ENCODE measurements at places on chromosomes 6 and 20.

GRCh38 chr6:129875610-129876520 lies 14.8 kb upstream of the TMEM244 start:
- DNase-seq, result no peak

GRCh38 chr20:33584976-33585375 lies 77.2 kb upstream of the C20orf144 start:
- DNase-seq, result no peak

DNA sequence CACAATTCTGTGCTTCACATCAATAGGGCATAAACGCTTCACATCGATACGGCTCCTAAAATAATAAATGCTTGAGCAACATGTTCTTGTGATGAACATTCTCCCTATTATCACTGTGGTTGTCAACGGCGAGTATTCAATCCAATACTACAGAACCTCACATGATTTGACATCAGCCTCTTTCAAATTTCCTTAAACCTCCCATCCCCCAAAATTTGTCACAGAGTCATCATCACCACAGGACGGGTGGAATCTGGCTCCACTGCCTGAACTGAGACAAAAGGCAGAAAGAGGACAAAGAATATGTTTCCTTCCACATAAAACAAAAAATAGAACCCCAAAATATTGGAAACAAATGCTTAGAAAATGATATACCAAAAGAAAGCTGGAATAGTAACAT lies 7.3 kb downstream of the THEMIS start:
- no peak for DNase-seq

DNA sequence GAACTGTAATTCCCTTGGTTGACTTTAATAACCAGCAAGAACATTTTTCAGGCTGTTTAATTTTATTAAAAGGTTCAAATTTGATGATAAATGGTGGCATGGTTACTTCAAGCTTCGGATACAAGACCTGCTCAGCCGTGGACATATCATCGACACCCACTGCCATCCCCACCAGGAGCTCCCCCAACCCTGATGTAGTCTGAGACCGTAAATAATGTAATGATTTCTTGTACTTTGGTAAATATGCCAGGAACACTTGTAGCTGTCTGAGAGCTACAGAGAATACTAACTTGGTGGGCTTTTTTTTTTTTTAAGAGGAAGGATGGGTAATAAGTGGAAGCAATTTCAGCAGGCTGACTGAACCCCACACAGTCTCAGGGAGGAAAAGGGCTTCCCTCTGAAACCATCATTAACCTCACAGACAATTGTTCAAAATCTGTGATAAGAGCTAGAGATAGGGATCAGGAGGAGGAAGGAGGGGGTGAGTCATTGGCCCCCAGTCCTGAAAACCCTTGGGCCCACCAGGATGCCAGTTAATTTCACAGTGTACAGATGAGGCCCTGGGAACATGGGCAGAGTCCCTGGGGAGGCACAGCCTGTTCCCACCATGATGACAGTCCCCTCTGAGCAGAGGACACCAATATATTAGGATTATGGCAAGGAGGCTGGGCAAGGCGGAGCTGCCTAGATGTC lies 56.0 kb downstream of the APCDD1L start:
- DNase-seq, result no peak

DNA sequence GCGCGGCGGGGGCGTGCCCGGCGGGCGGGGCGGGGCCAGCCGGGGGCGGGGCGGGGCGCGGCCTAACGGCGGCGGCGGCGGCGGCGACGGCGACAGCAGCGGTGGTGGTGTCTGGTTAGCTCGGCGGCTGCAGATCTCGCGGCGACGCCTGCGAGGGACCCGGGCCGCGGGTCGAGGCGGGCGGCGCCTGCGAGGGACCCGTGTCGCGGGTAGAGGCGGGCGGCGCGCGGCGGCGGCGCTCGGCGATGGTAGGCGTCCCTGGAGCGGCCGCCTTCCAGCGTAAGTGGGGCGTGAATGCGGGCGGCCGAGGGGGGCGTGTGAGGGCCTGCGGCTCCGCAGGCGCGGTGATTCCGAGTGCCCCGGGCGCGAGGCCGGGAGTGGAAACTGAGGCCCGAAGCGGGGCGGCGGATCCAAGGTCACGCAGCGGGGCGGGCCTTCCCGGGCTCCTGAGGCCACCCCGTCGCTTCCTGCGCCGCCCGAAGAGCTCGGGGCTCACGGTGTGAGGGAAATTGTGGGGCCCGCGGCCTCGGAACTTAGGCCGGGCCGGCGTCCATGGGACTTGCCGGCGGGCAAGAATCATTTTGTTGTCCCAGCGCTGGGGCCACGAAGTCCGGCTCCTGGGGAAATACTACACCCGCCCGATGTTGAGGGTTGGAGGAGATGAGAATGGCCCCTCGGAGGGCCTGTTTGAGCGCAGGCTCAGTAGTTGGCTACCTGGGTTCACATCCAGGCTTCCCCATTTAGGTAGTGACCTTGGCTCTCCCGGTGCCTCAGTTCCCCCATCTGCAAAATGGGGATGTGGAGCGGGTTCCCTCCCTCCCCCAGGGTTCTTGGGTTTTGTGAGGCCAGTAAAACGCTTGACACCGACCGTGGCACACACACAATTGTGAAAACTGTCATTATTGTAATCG lies at the start of gene CBFA2T2:
Gene CBFA2T2 (plus strand): TSS at position 74 of the 911 bp plus-strand sequence. CDS start 172 bp downstream, at position 246.
- no peak for DNase-seq

DNA sequence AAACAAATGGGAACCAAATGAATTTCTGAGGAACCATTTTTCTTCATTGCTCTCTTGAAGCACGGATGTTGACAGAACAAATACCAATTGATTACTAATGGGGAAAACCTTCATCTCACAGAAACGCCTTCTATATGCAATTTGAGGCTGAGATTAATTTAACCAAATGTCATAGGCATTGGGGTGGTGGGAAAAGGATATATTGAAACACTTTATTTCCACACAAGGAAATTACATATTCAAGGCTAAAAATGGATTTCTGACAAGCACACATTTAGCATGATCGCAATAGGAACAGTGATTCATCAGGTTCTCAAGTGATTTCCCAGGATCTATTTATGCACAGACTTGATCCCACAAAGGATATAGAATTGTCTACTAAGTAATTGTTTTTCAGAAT lies 88.9 kb downstream of the COL12A1 start:
- no peak for DNase-seq

GRCh38 chr6:104689551-104690205 lies 170.0 kb downstream of the HACE1 start:
- DNase-seq, result no peak

GRCh38 chr20:54622333-54623295 lies 147.2 kb downstream of the DOK5 start:
- DNase-seq, result no peak
